Ovary (tissue), 10 donors: ENCODE measurements at places on chromosomes 11 and 22.
A peak's percentile ranks its signal among the peaks of the same experiment; 100 is the strongest.

GRCh38 chr11:32039149-32039548, 51.7 kb upstream of the RCN1 start:
- H3K27me3 ChIP-seq, result no peaks in the 10 kb centered on the region
- DNase-seq, result no peak
- no peaks in the 10 kb centered on the region for H3K36me3 ChIP-seq
- H3K4me3 ChIP-seq, result no peak overlapping the region

GRCh38 chr11:127247261-127247851, 246.8 kb upstream of the KIRREL3 start:
- no peaks in the 10 kb centered on the region for H3K36me3 ChIP-seq
- DNase-seq, result no peak
- H3K4me3 ChIP-seq, result no peak overlapping the region

- H3K27me3 ChIP-seq, result no peaks in the 10 kb centered on the region
- no peak overlapping the region for H3K4me3 ChIP-seq
- H3K36me3 ChIP-seq, result no peaks in the 10 kb centered on the region
- peaks cover 20% of the 10 kb centered on the region for H3K4me1 ChIP-seq
- H3K27ac ChIP-seq, result peak overlapping the region; percentile 71
Observed at GRCh38 chr22:38733329-38733723, 22.5 kb downstream of the SUN2 start.

DNA sequence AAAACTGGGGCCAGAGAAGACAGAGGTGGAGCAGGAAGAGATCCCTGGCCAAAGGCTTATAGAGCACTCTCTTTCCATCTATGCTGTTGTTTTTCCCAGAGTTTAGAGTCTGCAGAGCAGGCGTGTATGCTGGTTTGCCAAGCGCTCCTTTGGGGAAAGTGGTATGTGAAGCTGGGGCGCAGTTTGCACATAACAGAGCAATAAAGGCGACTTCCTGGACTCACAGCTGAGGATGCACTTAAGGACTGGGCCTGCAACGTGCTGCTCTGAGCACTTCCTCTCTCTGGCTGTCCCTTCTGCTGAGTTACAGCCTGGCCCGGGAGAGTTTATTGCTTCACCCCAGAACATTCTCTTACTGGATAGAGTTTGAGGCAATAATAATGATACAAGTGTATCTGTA, 41.7 kb downstream of the THAP12 start:
- no peaks in the 10 kb centered on the region for H3K4me1 ChIP-seq
- H3K27ac ChIP-seq, result no peak overlapping the region
- no peak overlapping the region for H3K4me3 ChIP-seq
- no peak for DNase-seq

- no peaks in the 10 kb centered on the region for H3K36me3 ChIP-seq
- DNase-seq, result no peak
- no peaks in the 10 kb centered on the region for H3K27me3 ChIP-seq
- H3K4me1 ChIP-seq, result no peaks in the 10 kb centered on the region
- no peak overlapping the region for H3K27ac ChIP-seq
Observed at GRCh38 chr11:95605271-95605940, 184.2 kb downstream of the FAM76B start.

DNA sequence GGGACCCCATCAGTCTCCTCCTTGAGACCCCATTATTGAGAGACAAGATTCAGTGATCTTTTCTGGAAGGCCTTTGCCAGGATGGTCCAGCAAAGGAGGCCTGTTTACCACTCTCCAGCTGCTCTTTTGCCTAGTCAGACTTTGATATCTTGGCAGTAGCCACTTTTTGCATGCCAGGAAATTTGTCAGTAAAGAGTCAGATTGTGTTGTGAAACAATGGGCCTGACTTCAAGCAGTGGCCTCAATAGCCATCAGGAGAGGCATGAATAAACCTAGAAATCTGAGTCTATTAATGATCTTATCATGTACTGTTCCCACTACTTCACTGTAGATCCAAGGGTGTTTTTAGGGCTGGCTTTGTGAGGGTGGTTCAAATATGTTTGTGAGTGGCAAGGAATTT, 479.4 kb downstream of the JRKL start:
- H3K27ac ChIP-seq, result no peak overlapping the region
- H3K4me3 ChIP-seq, result no peak overlapping the region
- no peaks in the 10 kb centered on the region for H3K36me3 ChIP-seq
- H3K27me3 ChIP-seq, result no peaks in the 10 kb centered on the region

DNA sequence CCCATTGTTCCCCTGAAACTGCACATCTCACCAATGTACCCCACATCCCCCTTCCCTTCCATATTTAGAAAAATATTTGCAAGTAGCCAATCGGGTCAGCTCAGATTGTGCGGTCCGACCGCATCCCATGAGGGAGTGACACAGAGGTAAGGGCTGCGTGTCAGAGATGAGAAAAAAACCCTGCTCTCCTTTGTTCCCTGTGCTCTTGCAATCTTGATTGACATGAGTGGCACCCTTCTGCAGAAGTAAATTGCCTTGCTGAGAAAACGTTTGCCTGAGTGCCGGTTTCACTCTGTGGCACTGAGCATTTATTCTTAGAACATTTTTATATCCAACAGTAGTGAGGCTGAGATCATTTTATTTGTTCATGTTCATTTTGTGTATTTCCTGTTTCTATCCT, 81.6 kb upstream of the CCDC90B start:
- H3K4me1 ChIP-seq, result no peaks in the 10 kb centered on the region
- no peaks in the 10 kb centered on the region for H3K27me3 ChIP-seq
- no peak overlapping the region for H3K27ac ChIP-seq
